Eye (tissue), 1 donor: ENCODE measurements at places on chromosomes 16 and 17.

DNA sequence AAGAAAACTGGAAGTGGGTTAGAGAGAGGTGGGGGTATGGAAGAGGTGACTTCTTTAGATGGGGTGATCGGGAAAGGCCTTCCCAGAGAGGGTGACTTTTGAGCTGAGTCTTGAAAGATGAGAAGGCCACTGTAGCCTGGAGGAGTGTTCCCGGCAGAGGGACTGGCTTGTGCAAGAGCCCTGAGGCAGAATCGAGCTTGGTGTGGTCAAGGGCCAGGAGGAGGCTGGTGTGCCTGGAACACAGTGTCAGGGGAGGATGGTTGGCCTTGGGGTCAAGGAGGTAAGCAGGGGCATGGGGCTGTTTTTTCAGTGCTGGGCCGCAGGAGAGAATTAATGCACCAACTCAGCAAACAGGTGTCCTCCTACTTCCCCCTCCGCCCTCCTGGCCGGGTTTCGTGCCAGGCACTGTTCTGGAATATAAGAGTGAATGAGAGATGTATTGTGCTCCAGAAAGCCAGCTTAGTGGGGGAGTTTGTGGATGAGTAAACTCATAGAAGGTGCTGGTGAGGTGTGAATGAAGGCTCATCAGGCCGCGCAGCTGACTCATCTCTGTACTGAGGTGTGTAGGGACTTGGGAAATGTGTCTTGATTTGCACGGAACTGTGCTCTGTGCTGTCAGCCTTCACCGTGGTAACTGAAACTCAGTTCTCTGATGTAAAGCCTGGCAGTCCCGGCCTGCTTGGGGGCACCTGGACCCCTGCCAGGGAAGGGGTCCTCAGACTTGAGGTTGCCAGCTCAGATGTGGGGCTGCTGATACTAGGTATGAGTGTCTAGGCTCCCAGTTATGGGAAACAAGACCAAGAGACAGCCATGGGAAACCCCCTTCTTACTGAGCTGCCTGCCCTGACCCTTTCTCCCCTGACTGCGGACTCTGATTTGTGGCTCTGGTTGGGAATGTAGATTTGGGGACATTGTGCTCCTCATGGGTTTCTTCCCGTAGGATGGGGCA lies 15.3 kb downstream of the KSR1 start:
- no peak for DNase-seq

DNA sequence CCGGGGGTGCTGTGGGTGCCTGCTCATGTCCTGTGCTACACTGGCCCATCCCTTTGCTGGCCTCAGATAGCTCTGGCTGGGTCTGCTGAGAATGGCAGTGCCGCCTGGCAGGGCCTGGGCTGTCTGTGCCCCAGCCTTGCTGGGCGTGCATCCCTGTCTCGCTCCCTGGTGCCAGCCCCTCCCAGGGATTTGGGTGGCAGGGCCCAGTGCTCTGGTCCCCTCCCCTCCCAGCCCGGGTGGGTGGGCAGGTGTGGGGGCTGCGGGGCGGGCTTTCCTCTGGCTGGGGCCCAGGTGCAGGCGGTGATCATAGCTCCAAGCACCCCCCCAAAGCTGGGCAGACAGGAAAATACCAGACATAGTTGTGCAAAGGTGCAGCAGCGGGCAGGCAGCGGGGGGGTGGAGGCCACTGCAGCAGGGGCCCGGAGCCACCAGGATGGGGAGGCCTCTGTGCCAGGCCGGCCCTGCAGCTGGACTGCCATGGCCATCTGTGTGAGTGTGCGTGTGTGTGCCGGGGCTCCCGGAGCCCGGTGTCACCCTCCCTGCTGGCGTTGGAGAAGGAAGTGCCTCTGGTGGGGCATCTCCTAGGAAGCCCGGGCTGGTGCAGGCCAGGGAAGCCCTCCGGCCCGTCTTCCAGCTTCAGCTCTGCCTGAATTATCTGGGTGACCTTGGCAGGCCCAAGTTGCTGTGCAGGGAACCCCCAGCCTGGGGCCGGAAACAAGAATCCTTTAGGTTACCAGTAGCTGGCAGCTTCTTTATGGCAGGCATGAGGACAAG lies 7.4 kb downstream of the GLIS2 start:
- no peak for DNase-seq

DNA sequence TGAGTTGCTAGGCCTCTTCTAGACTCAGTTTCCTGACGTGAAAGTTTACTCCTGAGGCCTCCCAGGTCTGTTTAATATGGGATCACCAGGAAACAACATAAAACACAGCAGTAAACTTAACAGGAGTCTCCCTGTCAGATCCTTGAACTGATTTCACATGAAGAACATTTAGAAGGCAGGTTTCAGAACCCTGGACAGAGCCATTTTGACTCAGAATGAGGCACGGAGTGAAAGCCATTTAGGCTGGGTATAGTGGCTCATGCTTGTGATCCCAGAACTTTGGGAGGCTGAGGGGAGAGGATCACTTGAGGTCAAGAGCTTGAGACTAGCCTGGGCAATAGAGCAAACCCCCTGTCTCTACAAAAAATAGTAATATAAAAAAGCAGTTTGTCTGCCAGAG lies 289.1 kb downstream of the CA10 start:
- peak; percentile 77 for DNase-seq

DNA sequence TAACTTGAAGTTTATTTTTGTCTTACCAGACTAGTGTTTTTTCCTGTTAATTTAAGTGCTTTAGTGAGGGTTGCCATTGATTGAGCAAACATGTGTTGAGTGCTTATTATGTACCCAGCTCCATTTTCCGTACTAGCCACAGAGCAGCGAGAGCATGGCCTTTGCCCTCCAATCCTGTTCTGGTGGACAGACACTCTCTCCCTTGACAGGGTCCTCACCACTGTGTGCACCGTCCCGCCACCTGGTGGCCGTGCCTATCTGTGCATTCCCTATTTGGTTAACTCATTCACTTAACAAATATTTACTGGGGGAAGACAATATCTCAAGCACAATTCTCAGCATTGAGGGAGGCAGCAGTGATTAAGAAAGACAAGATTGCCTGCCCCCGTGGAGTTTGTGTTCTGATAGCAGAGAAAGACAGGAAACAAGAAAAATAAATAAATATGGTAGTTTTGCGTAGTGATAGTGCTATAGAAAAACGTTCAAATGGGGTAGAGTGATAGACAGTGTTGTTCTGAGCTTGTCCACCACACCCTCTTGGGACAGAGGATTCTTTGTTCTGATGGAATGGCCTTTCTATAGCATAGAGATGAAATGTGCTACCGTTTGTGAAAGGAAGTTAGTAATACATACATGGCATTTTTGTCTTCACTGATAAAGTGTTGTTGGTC lies 13.0 kb downstream of the CDH13 start:
- DNase-seq = peak; percentile 76
